ENCODE measurements at places on chromosomes 5 and 9.
A peak's percentile ranks its signal among the peaks of the same experiment; 100 is the strongest.

- no peak for DNase-seq
These were observed 28.7 kb downstream of the LCP2 start for GRCh38 chr5:170268884-170269283.

DNA sequence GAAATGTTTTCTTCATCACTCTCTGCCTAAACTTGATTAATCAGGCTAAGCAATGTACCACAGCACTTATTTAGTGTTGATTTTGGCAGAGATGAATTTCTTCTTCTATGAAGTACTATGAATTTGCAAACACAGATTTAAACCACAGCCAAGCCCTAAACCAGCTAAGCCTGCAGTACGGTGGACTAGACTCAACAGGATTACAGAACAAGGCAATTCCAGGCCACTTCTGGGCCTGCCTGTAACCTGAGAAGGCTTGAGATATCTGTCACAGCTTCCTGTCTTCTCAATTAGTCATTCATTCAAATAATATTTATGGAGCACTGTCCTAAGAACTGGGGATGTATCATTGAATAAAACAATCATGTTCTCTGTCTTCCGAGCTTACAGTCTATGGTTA is 32.4 kb upstream of the CAST start:
- DNase-seq, result peak; percentile 31

DNA sequence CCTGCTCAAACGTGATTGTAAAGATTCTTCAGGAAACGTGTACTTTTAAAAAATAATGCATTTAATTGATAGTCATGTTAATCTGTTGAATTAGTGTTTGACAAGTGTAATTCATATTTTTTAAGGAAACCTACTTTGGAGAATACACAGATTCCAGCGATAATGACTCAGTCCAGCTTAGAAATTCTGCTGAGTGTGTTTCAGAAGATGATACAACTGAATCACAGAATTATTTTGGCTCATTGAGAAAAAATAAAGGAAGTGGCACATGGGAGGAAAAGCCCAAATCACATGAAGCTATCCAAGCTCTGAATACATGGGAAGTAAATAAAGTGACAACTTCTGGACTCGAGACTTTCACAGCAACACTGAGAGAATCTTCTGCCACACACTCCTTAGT is 37.8 kb downstream of the ICE1 start:
- no peak for DNase-seq

DNA sequence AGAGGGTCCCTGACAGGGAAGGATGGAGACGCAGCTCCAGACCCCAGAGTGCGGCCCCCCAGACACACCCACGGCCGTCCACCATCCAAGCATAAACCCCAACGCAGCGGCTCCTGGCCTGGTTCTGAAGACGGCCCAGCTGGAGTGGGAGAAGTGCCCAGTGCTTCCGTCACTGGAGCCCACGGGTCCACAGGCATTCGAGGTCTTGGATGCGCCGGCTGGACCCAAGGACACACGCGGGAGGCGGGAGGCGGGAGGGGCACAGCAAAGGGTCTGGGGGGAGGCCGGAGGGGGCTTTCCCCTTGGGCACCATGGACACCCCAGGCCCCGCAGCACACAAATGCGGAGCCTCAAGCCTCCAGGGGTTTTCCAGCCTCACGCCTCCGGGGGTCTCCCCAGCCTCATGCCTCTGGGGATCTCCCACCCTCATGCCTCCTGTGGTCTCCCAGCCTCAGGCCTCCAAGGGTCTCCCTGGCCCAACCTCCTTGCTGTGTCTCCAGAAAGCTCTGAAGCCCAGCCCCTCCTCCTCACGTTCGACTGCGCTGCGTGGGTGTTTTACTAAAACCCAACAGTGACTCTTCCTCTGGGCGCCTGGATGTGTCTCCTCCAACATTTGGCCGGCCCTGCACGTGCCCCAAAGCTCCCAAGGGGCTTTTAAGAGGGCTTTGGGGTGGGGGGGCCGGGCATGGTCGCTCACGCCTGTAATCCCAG is 15.2 kb downstream of the EXD3 start:
- no peak for DNase-seq

GRCh38 chr9:129247285-129248153 is 69.5 kb upstream of the IER5L start:
- DNase-seq, result no peak
